ENCODE measurements at places on chromosomes 7 and 10. TPM values are rescaled to one million over a fixed set of nuclear protein-coding genes. Genes with fewer than 3 reads are reported as not detected.

DNA sequence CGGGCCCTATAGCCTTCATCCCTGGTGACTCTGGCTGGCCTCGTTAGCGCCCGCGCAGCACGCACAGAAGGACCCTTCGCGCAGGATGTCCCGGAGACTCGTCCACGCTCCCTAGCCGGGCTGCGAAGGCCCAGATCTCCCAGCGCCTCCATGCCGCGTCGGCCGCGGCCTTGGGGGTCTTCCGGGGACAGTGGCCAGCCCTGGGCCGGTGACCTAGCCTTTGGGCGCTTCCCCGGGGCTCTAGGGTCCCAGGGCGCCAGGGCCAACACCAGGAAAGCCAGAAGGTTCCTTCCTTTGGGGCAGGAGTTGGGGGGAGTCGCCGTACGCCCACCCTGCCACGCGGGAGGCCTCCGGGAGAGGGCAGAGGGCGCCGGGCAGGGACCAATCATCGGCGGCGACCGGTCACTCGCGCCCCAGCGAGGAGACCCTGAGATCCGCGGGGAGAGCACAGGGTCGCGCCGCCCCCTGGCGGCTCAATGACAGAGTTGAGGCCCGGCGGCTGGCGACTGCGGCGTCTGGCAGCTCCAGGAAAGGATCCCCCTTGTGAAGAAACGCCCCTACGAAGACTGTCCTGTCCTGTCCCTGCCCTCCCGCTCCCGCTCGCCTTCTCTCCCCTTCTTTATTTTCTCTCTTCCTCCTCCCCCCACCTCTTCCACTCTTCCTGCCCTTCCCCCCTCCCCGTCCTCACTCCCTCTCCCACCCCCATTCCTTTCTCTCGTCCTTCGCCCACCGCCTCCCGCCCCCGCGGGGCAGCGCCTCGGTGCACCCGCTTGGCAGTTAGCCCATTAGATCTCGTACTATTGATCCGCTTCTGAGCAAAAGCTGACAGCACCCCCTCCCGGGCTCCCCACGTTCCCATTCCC, 62.3 kb upstream of the LBX1 start:
- DNase-seq, result peak; percentile 27

- DNase-seq, result peak; percentile 40
Measured at GRCh38 chr10:92914478-92915325, 66.4 kb downstream of the EXOC6 start.

GRCh38 chr7:81478664-81479063, 291.2 kb downstream of the HGF start:
- DNase-seq, result peak; percentile 78

GRCh38 chr10:6753644-6754043, 173.6 kb upstream of the PRKCQ start:
- no peak for DNase-seq

- DNase-seq, result peak; percentile 27
Measured at GRCh38 chr7:143002106-143002505, 24.8 kb downstream of the OR9A2 start.

GRCh38 chr10:112960151-112960681, 10.2 kb downstream of the TCF7L2 start:
- no peak for DNase-seq

- no peak for DNase-seq
Measured at GRCh38 chr7:16089801-16090200, 331.5 kb downstream of the CRPPA start.

GRCh38 chr7:73832806-73833205, 2.0 kb downstream of the CLDN4 start:
- DNase-seq, result no peak

GRCh38 chr7:1689311-1689710, 19.2 kb downstream of the ELFN1 start:
- no peak for DNase-seq

DNA sequence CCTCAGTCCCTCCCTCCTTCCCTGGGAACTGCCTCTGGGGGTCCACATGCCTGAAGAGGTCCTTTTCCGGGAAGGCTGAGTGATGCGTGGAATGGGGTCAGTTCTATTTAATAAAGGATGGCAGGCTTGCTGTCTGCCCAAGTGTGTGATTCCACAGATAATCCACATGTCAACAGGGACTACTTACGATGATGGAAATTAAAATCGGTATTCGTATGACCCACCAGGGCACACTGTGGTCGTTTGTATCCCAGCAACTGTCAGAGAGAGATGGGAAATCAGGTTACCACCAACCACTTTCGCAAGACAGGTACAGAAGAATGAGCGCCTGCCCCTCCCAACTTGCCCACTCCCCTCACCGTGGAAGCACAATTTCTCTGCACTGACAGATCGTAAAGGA, 110.3 kb downstream of the VIPR2 start:
- DNase-seq, result no peak

DNA sequence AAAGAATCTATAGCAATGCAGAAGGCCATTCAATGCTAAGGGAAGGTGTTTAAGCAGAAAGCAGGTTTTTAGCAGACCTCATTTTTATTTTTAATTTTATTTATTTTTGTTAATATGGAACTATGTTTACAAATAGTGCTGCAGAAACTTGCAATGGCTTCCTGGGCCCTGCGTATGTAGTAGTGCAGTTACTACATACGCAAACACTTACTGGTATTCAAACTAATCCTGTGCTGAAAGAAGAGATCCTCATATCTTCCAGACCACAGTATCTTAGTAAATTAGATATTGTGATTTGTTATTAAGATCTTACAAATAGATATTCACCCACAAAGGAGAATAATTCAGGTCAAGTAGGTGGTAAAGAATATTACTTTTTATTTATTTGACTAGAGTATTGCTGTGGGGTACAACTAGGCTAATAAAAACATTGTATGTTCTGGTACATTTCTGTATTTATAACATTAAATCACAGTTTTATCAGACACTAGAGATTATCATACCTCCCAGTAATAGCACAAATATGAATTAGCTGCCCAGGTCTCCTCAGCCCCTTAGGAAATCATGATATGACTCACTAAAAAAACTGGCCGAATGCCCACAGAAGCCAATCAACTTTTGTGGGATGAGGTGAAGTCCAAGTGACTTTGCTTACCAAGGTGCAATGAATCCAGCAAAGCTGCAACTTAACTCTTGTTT, 57.6 kb downstream of the RNLS start:
- peak; percentile 48 for DNase-seq

DNA sequence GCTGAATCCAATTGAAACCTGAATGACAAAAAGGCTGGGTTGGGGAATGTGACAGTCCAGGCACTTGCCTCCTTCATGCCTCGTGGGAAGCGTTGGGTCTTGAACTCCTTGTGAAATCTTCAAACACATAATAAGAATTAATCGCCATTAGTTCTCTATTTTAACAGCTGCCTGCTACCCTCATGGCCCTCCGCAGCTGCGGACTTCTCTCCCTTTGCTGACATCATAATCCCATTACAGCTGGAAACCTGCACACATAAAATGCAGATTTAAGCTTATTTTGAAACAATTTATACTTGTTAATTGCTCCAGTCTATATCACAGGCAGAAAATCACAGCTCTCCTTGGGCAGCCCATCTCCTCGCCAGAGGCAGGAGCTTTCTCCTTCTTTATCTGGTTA, 403.0 kb upstream of the MKI67 start:
- no peak for DNase-seq

The CLCN1 gene
- not detected for total RNA-seq

The DYNC1I1 gene
- total RNA-seq, result 6.5 TPM

The FAM131B gene
- total RNA-seq, result 3.1 TPM

The STEAP4 gene
- 0.02 TPM for total RNA-seq

The SORCS1 gene
- total RNA-seq, result 0.35 TPM

The SORCS3 gene
- total RNA-seq, result not detected

The ANKRD1 gene
- total RNA-seq, result 6.0 TPM

The GSDME gene
- total RNA-seq, result 19.8 TPM
